ENCODE measurements at places on chromosomes 3 and 15.
A peak's percentile ranks its signal among the peaks of the same experiment; 100 is the strongest.

DNA sequence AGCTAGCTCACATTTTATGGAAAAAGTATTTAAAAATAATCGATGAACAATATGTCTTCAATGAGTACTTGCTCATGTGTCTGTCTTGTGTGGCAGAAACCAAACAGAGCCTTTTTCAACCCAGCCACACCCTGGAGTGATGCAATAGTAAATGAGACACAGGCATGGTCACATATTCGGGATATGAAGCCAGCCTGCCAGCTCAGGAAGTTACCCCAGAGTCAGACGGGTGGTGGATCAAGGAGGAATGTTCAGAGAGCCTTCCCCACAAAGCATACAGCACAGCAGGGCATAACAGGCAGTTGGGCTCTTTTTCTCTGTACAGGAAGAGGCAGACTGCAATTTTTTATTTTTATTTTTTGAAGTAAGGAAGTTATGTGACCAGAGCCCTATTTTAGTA, 27.3 kb downstream of the LARP6 start:
- no peak for DNase-seq

DNA sequence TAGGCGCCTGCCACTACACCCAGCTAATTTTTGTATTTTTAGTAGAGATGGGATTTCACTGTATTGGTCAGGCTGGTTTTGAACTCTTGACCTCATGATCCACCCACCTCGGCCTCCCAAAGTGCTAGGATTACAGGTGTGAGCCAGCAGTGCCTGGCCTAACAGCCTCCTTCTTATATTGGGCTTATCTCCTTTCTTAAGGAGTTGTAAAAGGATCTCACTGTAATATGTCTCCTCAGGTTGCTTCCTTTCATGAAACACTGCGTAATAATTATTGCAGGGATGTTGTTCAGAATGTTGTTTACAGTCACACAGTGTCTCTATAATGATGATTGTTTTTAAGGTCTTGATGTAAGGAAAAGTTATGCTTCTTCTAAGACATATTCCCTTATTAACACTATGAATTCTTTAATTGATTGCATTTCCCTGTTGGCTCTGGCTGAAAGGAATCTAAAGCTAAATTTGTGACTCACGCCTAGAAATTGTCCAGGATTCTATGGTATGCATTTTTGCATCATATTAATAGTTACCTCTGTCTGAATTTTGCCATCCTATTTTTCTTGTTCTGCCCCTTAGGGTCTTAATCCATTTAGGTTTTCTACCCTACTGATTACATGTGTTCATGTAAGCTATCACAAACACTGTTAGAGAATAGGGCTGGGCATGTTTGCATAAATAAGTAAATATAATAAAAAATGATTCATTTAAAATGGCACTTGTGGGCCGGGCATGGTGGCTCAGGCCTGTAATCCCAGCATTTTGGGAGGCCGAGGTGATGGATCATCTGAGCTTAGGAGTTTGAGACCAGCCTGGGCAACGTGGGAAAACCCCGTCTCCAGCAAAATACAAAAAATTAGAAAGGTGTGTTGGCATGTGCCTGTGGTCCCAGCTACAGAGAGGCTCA, 24.5 kb upstream of the RNF111 start:
- DNase-seq, result no peak

- no peak for DNase-seq
Observed at GRCh38 chr3:33718595-33718907, 497 bp upstream of the CLASP2 start.

GRCh38 chr3:66255865-66256264, 35.1 kb downstream of the SLC25A26 start:
- no peak for DNase-seq

DNA sequence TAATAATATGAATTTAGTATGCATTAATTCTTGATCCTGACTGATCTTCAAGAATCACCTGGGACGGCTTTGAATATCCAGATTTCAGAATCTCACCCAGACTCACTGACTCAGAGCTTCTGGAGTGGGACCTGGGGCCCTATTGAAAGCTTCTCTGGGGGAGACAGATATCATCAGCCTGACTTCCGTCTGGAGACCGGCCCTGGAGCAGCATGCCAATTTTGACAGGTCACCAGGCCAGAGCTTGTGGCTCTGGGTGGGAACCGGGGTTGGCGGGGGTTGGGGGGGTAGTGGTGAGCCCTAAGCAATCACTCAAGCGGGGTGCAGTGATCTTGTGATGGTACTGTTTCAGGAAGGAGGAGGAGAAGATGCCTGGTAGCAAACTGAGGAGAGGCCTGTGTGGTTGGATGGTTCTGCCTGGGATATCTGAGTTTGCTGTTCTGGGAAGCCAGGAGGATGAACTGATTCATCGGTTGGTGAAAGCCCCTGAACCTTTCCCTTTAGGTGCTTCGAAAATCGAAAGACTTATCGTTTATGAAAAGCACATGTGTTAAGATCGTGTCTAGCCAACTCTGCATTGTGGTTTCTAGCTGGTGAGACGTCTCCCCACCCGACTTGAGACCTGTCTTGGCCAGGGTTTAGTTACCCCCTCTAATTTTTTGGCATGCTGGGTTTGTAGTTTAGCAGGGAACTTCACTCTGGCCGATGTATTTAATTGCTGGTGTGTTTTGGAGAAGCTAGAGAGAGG, 263.9 kb upstream of the C2CD4B start:
- DNase-seq, result no peak

GRCh38 chr15:101613130-101614000, 38.8 kb downstream of the TM2D3 start:
- DNase-seq, result peak; percentile 8

- peak; percentile 10 for DNase-seq
Observed at GRCh38 chr3:104825116-104825515, 541.6 kb upstream of the ALCAM start.

- no peak for DNase-seq
Observed at GRCh38 chr3:179391906-179392305, 44.4 kb downstream of the MFN1 start.

DNA sequence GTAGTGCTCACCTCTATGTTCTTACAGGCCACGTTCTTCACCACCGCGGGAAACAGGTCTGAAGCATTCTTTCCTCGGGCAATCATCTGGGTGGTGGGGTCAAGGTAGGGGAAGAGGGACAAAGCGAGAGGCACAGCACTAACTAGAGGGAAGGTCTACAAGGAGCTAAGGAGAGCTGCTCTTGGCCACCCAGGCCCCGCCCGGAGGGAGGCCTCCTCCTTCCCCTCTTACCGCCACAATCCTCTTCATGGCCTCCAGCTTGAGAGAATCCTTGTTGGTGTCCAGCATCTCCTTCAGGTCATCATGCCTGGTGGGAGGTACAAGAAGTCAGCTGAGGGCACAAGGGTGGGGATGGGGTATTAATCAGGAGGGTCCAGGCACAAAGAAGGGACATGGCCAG, 20.5 kb downstream of the AP3B2 start:
- DNase-seq, result no peak

GRCh38 chr3:192861972-192862371, 55.7 kb downstream of the MB21D2 start:
- DNase-seq, result no peak

GRCh38 chr15:66036859-66037258, 167.6 kb downstream of the RAB11A start:
- no peak for DNase-seq

DNA sequence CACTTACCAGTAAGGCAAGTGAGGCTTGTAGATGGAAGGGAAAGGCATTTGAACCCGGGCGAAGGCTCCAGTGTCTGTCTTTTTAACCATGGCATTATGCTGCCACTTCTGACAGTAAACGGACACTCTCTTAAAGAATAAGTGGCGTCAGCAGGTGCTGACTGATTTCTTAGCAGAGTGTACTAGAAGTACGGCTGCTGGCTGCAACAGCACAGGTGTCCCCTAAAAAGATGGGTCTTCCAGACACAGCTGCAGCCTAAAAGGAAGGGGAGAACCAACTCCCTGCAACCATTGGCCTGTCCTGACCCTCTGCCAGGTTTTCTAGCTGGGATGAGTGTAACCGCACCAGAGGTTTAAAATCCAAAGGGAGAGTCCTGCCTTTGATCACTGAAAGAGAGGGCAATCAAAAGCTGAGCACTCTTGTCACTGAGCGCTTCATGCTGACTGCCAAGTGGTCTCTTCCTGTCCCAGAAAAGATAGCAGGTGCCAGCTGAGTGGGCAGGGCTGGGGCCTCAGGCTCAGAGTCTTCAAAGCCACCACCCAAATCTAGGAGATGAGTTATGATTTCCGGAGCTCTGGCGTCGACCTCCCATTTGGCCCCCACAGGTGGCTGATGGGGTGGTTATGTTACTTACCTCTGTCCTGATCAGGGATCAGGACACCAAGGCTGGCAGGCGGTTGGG, 255.8 kb downstream of the SLCO3A1 start:
- DNase-seq, result no peak

DNA sequence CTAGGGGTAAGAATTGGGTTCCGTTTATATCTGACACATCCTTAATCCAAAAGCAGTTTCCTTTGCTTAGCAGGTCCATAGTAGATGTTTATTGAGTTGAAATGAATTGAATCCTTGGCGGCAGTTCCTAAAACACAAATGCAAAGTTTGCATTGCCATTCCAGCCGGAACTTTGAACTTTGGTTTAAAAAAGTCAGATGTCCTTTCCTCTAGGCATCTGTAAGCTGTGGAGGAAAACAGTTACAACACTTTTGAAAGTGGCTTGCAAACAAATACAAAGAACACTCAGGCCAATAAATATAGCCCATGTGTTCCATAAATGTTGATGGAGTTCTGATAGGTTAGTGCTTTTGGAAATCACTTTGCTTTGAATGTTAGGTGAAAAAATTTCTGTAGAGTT, 374.7 kb upstream of the RARB start:
- no peak for DNase-seq

GRCh38 chr15:89690276-89691218, at the start of the genes PEX11A and WDR93:
Gene PEX11A (minus strand): TSS chr15:89690754. CDS start chr15:89690632, 122 bp downstream.
Gene WDR93 (plus strand): TSS chr15:89690811. CDS start chr15:89701747, 10,936 bp downstream.
- DNase-seq, result peak; percentile 4

DNA sequence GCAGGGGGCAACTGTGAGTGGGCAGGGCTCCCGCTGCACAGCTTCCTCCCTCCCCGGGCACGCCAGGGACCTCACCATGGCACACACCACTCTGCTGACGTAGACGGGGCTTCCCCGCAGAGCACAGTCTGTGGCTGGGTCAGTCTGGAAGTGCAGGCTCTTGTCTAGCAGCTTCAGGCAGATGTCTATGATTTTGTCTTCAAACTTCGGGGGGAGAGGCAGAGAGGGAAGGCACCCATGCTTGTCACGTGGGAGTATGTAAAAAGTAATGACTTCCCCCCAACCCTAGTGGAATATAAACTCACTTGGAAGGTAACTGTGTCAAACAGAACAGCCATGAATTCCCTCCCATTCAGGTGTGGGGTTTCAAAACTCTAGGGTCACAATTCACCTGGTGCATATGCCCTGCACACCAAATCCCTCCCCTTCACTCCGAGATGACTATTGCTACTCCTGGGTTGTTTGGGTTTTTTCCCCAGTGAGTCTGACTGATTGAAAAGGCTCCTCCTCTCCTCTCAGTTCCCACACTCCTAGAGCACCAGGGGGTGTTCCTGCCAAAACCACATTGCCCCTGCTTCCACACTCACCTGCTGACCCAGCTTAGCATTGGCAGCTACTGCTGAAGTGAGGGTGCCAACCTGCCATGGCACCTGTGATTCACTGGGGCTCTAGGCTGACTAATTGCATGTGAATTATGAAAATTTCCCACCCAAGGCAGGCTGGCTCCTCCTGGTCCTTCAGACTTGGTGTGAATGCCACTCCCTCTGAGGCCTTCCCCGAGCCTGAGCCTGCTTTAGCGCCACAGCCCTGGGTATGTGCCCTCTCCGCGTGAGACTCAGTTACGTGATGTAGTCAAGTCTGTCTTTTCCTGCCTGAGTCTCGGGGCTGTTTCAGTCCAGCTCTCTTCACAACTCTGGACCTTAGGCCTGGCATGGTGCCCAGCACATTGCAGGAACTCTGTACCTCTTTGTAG, 13.0 kb downstream of the TGM5 start:
- no peak for DNase-seq

GRCh38 chr3:183558495-183558894, 3.0 kb upstream of the KLHL6 start:
- no peak for DNase-seq

DNA sequence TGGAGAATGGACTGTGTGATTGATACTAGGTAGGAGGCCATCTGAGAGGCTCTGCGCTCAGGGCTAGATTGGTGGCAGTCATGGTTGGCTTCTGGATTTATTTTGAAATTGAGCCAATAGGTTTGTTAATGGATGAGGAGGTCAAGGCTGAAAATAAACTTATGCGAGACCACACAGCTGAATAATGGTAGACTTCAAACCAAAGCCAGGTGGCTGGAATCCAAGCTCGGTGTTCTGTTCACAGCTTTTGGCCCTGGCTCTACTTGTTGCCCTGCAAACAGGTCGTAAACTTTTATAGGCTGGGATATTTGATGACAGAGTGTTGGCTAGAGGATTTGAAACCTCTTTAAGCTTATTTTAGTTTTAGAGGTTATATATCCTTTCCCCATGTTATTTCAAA, 160.4 kb downstream of the CHL1 start:
- no peak for DNase-seq

DNA sequence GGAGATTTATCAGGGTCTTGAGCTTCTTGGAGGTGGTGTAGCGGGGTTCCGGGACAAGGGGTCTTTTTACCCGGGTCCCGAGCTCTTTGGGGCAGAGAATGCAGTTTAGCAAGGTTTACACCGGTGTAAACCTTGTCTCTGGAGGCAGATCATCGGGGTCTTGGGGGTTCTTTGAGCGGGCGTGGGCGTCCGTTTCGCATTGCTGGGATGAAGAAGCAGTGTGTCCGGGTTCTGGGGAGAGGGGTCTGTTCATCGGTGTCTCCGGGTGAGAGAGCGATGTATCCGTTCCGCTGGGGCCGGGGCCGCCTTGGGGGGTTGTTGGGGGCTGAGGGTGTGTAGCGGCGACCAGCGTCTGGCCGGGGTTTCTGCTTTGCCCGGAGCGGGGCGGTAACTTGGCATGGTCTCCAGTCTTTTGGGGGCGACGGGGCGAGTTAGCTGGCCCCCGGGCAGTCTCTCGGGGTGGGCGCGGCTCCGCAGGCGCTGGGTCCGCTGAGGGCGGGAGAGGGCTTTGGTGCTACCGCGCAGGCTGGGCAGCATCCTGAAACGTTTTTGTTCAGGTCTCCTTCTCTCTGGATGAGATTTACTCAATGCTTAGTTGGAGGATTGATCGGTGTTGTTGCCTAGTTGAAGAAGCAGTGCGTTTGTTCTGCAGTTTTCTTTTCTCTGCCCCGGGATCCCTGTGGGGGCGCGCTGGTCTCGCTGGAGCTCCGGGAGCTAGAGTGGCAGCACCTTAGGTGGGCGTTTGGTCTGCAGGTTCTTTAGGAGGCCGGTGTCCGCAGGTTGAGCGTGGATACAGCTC, 843 bp downstream of the GLCE start:
- no peak for DNase-seq

Data from NCI-H1694 treated with DMSO at 0.1 percent for 48 hours (cell line).